Glomerular endothelial cell (primary cell): ENCODE measurements at places on chromosomes 6 and 20. TPM values are rescaled to one million over a fixed set of nuclear protein-coding genes. Genes with fewer than 3 reads are reported as not detected.

Gene RIPOR2
- 0.05 TPM in 1 of 2 replicates, not detected in the other for total RNA-seq

Gene TREML2
- total RNA-seq: not detected in 2 replicates

Gene CYP24A1
- total RNA-seq: not detected in 2 replicates

Gene PRSS16
- 0.05 TPM in 1 of 2 replicates, not detected in the other for total RNA-seq

Gene SCRT2
- not detected in 2 replicates for total RNA-seq

Gene RAET1G
- total RNA-seq: 0.58 TPM in 1 of 2 replicates, not detected in the other

Gene MTG2
- total RNA-seq: 17.8 and 26.4 TPM in 2 replicates

Gene BTN1A1
- not detected in 2 replicates for total RNA-seq

Gene RBM38
- 39.4 and 45.1 TPM in 2 replicates for total RNA-seq

Gene GJA1
- total RNA-seq: 232 and 310 TPM in 2 replicates

Gene ACSS1
- 10.9 and 21.1 TPM in 2 replicates for total RNA-seq

Gene TDRD6
- total RNA-seq: 0.12 TPM in 1 of 2 replicates, not detected in the other

Gene XKR7
- 0.05 TPM in 1 of 2 replicates, not detected in the other for total RNA-seq

Gene ETV7
- 2.5 and 2.7 TPM in 2 replicates for total RNA-seq

Gene MTHFD1L
- 31.7 and 40.5 TPM in 2 replicates for total RNA-seq

Gene TEAD3
- 1.8 and 4.8 TPM in 2 replicates for total RNA-seq

Gene SLPI
- not detected in 2 replicates for total RNA-seq

Gene PLCB4
- total RNA-seq: 4.3 and 5.9 TPM in 2 replicates

Gene KCNK15
- total RNA-seq: 0.35 TPM in 1 of 2 replicates, not detected in the other

Gene MRPS18B
- 33.9 and 41.1 TPM in 2 replicates for total RNA-seq

Gene TRMT11
- 7.7 and 10.3 TPM in 2 replicates for total RNA-seq

Gene PRDM1
- total RNA-seq: 3.8 and 11.7 TPM in 2 replicates

Gene SOX18
- 31.8 and 102 TPM in 2 replicates for total RNA-seq

Gene PTK6
- total RNA-seq: not detected in 2 replicates

Gene CST1
- total RNA-seq: 18.0 and 24.5 TPM in 2 replicates

Gene ENPP1
- 0.53 and 1.2 TPM in 2 replicates for total RNA-seq

Gene PAX1
- total RNA-seq: not detected in 2 replicates

Gene ARMH2
- not detected in 2 replicates for total RNA-seq

Gene CALHM5
- total RNA-seq: 4.8 and 5.5 TPM in 2 replicates

Gene ISM1
- total RNA-seq: 0.29 and 1.3 TPM in 2 replicates

Gene OR10C1
- not detected in 2 replicates for total RNA-seq

Gene ADGB
- not detected in 2 replicates for total RNA-seq

Gene RFX6
- total RNA-seq: not detected in 2 replicates

Gene HTR1B
- total RNA-seq: 0.58 and 3.4 TPM in 2 replicates

Gene SLCO4A1
- 7.3 and 7.9 TPM in 2 replicates for total RNA-seq

Gene RHAG
- total RNA-seq: not detected in 2 replicates

Gene LHFPL5
- not detected in 2 replicates for total RNA-seq

Gene MAN1A1
- total RNA-seq: 35.4 and 48.1 TPM in 2 replicates

Gene ULBP1
- total RNA-seq: 3.3 and 4.1 TPM in 2 replicates

Gene ZC2HC1B
- total RNA-seq: not detected in 2 replicates

Gene LY6G6D
- total RNA-seq: not detected in 2 replicates

Gene TBXT
- total RNA-seq: not detected in 2 replicates

Gene TCF19
- 9.7 and 10.0 TPM in 2 replicates for total RNA-seq
